ENCODE measurements at places on chromosomes 2 and 18. TPM values are rescaled to one million over a fixed set of nuclear protein-coding genes. Genes with fewer than 3 reads are reported as not detected.
A peak's percentile ranks its signal among the peaks of the same experiment; 100 is the strongest.

- no peak overlapping the region for H3K4me3 ChIP-seq
- H3K4me1 ChIP-seq = no peaks in the 10 kb centered on the region
- no peak overlapping the region for H3K27ac ChIP-seq
- no peak for DNase-seq
Observed at GRCh38 chr2:179460181-179460929, 195.7 kb upstream of the SESTD1 start.

DNA sequence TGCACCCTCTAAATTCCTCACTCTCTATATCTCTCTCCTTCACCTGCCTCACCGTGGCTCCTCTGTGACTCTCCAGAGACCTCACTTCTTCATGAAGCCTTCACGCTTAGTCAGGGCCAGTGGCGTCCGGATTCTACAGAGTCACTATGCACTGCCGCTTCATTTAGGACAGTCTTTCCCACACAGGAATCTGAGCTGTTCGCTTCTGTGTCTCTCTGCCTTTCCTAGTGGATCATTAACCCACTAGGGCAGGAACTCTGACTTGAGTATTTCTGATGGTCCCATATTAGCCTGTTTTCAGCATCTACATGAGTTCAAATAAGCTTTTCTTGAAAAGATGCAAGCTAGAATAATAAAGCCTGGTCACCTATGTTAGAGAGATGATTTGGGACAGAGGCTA lies 180.2 kb upstream of the DOK6 start:
- H3K27me3 ChIP-seq = no peaks in the 10 kb centered on the region
- H3K27ac ChIP-seq = no peak overlapping the region
- H3K4me3 ChIP-seq = no peak overlapping the region
- no peaks in the 10 kb centered on the region for H3K4me1 ChIP-seq
- H3K36me3 ChIP-seq = no peaks in the 10 kb centered on the region

- H3K27me3 ChIP-seq = no peaks in the 10 kb centered on the region
- DNase-seq = no peak
- H3K4me3 ChIP-seq = no peak overlapping the region
- no peaks in the 10 kb centered on the region for H3K36me3 ChIP-seq
- no peak overlapping the region for H3K27ac ChIP-seq
- no peaks in the 10 kb centered on the region for H3K4me1 ChIP-seq
Observed at GRCh38 chr2:160901613-160902012, 258.6 kb upstream of the TANK start.

DNA sequence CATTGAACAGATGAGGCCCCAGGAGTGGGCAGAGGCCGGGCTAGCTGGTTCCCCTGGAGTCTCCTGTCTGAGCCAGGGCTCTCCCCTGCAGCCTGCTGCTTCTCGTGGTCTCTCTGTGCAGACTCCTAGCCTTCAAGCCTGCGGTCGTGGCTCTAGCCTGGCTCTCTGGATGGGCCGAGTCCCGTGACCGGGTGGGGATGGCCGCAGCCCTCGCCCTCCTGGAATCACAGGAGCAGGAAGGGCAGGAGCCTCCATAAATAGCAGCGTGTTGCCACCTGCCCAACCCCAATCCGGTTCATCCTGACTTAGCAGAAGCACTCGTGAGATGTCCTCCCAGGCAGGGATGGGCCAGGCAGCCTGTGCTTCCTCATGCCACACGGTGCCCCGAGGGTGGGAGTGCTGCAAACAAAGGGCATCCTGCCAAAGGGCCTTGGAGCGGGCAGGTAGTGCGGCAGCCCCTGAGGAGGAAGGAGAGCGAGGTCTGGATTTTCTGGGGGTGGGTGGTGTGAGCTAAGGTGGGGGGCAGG lies 43.9 kb downstream of the FOSL2 start:
- H3K4me1 ChIP-seq = peaks cover 52% of the 10 kb centered on the region
- peaks cover 13% of the 10 kb centered on the region for H3K36me3 ChIP-seq
- H3K4me3 ChIP-seq = no peak overlapping the region
- no peak for DNase-seq
- H3K27ac ChIP-seq = no peak overlapping the region

GRCh38 chr2:166134252-166135151 lies 6.7 kb upstream of the SCN1A start:
- H3K4me1 ChIP-seq = no peaks in the 10 kb centered on the region
- no peak for DNase-seq
- no peak overlapping the region for H3K4me3 ChIP-seq
- H3K36me3 ChIP-seq = no peaks in the 10 kb centered on the region
- H3K27me3 ChIP-seq = peaks cover 12% of the 10 kb centered on the region

DNA sequence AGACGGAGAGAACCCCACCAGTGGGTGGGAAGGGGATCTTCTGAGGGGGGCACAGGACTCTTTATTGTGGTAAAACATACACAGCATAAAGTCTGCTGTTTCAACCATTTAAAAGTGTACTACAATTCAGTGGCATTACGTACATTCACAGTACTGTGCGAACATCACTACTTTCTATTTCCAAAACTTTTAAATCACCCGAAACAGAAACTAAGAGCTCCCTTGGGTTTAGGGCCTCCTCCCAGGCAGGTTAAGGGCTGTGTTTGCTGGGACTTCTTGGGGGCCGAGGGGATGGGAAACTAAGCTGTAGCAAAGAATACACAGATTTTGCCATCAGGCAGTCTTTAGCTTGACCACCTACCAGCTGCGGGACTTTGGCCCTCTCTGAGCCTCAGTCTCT lies 242.0 kb downstream of the HAUS1 start:
- H3K27me3 ChIP-seq = no peaks in the 10 kb centered on the region
- peaks cover 30% of the 10 kb centered on the region for H3K4me1 ChIP-seq
- DNase-seq = no peak
- no peaks in the 10 kb centered on the region for H3K36me3 ChIP-seq
- no peak overlapping the region for H3K4me3 ChIP-seq

DNA sequence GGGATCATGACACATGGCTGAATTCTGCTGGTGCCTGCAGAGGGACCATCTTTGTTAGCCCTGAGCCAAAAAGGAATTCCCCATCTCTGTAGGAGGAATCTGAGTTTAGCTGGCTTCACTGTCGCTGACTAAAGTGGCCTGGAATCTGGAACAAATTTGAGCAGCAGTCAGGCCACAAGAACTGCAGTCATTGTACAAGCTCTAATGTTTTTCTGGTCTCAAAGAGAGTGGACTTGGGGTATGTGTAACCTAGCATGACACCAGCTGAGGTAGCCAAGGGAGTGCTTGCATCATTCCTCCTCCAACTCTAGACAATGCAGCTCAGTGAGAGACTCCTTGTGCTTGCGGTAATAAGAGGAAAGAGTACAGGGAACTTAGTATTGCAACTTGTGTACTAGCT lies 539.1 kb upstream of the LRRTM4 start:
- H3K27me3 ChIP-seq = no peaks in the 10 kb centered on the region
- H3K36me3 ChIP-seq = no peaks in the 10 kb centered on the region
- no peak for DNase-seq
- H3K4me1 ChIP-seq = no peaks in the 10 kb centered on the region
- no peak overlapping the region for H3K4me3 ChIP-seq

- H3K27ac ChIP-seq = peak overlapping the region; percentile 52
- H3K4me3 ChIP-seq = peak overlapping the region; percentile 100
- peaks cover 34% of the 10 kb centered on the region for H3K36me3 ChIP-seq
- no peaks in the 10 kb centered on the region for H3K27me3 ChIP-seq
Observed at GRCh38 chr18:68713131-68713530, 1.8 kb downstream of the TMX3 start.

GRCh38 chr2:136443661-136444060 lies 321.7 kb upstream of the THSD7B start:
- no peaks in the 10 kb centered on the region for H3K4me1 ChIP-seq
- H3K27me3 ChIP-seq = peaks cover 24% of the 10 kb centered on the region
- no peaks in the 10 kb centered on the region for H3K36me3 ChIP-seq
- H3K27ac ChIP-seq = no peak overlapping the region
- no peak for DNase-seq

- H3K27ac ChIP-seq = no peak overlapping the region
- no peaks in the 10 kb centered on the region for H3K4me1 ChIP-seq
- no peaks in the 10 kb centered on the region for H3K36me3 ChIP-seq
- no peak for DNase-seq
- no peaks in the 10 kb centered on the region for H3K27me3 ChIP-seq
Observed at GRCh38 chr18:56391931-56392590, 246.3 kb downstream of the TXNL1 start.

DNA sequence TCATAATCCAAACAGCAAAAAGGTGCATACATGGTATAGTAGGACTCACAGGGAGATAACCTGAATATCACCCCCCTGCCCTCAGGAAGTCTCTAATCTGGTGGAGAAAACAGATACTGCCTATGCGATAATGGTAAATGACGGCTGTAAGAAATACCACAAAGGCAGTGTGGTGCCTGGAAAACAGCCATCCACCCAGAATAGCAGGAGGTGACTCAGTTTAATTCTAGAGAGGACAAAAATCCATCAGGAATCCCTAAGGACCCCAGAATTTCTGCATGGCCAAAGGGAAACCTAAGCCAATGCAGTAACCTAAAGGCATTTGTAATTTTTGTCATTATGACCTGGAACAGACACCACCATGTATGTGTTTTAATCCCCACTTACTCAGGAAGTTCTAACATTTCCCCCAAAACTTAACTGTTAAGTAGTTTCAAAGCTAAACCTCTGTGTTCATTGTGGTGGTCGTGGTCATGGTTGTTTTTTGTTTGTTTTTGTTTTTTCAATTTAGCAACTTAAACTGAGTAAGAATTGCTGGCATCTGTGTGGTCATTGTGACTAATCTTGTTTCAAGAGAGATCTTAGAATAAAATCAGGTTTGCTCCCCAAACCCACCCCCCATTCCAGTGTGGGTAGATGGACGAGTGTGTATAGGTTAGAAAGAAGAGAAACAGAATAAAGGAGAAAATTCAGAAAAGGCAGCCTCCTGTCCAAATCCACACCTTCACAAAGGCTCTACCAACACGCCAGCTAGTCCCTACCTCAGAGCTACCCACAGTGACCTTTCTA lies 121.5 kb upstream of the CDCA7 start:
- H3K27me3 ChIP-seq = peaks cover 27% of the 10 kb centered on the region
- H3K4me1 ChIP-seq = peaks cover 11% of the 10 kb centered on the region
- peak; percentile 40 for DNase-seq
- peaks cover 12% of the 10 kb centered on the region for H3K36me3 ChIP-seq

GRCh38 chr18:37481491-37481890 lies 84.1 kb downstream of the CELF4 start:
- H3K36me3 ChIP-seq = no peaks in the 10 kb centered on the region
- H3K4me3 ChIP-seq = no peak overlapping the region
- peaks cover 30% of the 10 kb centered on the region for H3K27me3 ChIP-seq

DNA sequence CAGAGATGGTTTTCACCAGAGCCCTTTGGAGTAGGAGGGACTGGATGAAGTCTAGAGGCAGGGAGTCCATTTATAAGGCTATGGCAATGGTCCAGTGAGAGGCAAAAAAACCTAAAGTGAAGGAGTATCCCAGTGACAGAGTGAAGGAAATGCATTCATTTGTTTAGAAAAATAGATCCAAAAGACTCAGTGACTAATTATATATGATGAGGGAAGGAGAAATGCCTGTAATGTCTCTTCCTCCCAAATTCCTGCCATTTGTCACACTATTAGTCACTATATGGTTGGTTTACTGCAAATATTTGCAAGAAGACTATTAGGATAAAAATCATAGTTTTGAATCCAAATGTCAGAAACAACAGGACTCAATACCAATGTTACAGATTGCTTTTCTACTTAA lies 104.2 kb downstream of the ZNF521 start:
- no peak overlapping the region for H3K27ac ChIP-seq
- no peaks in the 10 kb centered on the region for H3K27me3 ChIP-seq
- H3K36me3 ChIP-seq = no peaks in the 10 kb centered on the region
- no peak overlapping the region for H3K4me3 ChIP-seq

DNA sequence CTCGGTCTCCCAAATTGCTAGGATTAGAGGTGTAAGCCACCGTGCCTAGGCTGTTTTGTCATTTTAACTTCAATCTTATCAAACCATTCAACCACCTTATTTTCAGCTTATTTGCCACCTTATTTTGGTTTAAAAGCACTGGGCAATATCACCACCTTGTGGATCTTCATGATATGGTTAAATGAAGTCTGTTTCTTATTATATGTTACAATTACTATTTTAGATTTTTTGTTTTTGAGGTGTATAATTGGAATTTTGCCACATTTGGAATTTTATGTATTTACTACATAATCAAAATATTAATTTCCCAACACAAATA lies 43.8 kb upstream of the SCN9A start:
- H3K4me3 ChIP-seq = no peak overlapping the region
- no peaks in the 10 kb centered on the region for H3K36me3 ChIP-seq
- DNase-seq = no peak
- no peaks in the 10 kb centered on the region for H3K4me1 ChIP-seq
- no peaks in the 10 kb centered on the region for H3K27me3 ChIP-seq

DNA sequence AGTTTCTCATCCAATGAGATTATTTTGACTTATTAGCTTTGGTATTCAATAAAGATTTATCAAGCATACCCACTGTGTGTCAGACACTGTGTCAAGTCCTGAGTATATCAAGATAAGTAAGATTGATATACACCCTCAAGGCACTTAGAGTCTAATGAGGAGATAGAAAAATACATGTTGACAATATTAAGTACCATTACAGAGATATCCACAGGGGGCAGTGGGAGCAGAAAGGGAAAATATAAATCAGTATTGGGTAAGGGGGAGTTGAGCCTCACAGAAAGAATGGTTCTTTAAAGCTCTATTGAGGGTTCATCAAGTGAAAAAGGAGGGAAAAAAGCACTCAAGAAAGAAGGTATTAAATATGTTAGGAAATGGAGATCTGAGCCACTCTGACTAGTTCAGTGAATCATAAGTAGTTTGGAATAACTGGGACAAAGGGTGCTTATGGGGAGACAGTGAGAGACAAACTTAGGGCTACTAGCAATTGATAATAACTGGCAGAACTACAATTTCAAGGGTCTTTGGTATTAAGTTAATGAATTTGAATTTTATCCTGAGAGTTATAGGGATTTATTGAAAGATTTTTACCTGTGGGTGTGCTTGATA lies 45.5 kb upstream of the SLC8A1 start:
- no peak overlapping the region for H3K27ac ChIP-seq
- no peak overlapping the region for H3K4me3 ChIP-seq
- DNase-seq = no peak
- H3K4me1 ChIP-seq = no peaks in the 10 kb centered on the region

DNA sequence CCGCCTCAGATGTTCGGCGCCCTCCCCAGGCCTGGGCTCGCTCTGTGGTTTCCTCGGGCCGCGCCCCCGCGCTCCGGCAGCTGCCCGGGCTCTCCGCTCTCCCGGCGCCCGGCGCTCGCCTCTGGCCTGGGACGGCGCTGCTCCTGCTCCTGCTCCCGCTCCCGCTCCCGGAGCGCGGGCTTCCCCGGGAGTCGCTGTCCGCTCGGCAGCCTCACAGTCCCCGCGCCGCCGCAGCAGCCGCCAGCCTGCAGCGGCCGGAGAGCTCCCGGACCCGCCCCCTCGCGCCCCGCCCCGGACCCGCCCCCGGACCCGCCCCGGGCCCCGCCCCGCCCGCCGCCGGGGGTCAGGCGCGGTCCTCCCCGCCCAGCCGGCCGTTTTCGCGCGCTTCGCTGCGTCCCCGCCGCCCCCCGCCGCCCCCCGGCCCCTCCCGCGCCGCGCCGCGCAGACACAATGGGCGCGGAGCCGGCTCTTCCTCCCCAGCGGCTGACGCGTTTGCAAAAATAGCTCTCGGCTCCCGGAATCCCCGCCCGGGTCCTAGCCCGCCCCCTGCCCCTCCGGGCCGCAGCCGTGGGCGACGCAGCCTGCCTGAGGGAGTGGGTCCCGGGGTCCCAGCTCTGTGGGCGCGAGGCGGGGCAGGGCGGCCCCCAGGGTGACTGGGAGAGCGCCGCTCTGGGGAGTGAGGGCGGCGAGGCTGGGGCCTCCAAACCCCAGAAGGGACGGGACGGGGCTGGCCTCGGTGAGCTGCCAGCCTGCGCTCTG lies at the start of gene ARL4C:
Gene ARL4C, minus strand, starts transcription at position 247 of the 759 bp plus-strand sequence. CDS start 495 bp downstream, outside the sequence.
- DNase-seq = peak; percentile 75
- H3K4me3 ChIP-seq = peak within 1 kb of the TSS; percentile 98
- peak within 1 kb of the TSS; percentile 96 for H3K27ac ChIP-seq

Gene REG1A
- not detected for total RNA-seq

Gene IL37
- total RNA-seq = not detected

Gene GLB1L
- total RNA-seq = 4.9 TPM

Gene AQP12B
- not detected for total RNA-seq

Gene DYNC1I2
- total RNA-seq = 41.6 TPM

Gene CRYGD
- total RNA-seq = not detected

Gene GALNT5
- not detected for total RNA-seq

All from activated CD8-positive, alpha-beta memory T cell treated with anti-CD3 and anti-CD28 coated beads, Interleukin-2, amount 10 ng/mL, durations not matched to agents 7 days and 5 days (primary cell).